A549 treated with RU486 at 1 μM for 4 hours (cell line): ENCODE measurements at places on chromosomes 6 and 20. TPM values are rescaled to one million over a fixed set of nuclear protein-coding genes. Genes with fewer than 3 reads are reported as not detected.

The HAO1 gene
- total RNA-seq, result not detected in 5 replicates

The SRMS gene
- total RNA-seq, result not detected in 5 replicates

The SYCP2L gene
- 1.4 to 2.6 TPM (median 1.6 TPM) in 5 replicates for total RNA-seq

The HLA-DQA1 gene
- total RNA-seq, result not detected in 5 replicates

The RAB44 gene
- total RNA-seq, result 0.02 to 0.06 TPM (median 0.04 TPM) in 4 of 5 replicates, not detected in the other

The MYMX gene
- total RNA-seq, result not detected in 5 replicates
